ENCODE measurements at places on chromosomes 1 and 21.

DNA sequence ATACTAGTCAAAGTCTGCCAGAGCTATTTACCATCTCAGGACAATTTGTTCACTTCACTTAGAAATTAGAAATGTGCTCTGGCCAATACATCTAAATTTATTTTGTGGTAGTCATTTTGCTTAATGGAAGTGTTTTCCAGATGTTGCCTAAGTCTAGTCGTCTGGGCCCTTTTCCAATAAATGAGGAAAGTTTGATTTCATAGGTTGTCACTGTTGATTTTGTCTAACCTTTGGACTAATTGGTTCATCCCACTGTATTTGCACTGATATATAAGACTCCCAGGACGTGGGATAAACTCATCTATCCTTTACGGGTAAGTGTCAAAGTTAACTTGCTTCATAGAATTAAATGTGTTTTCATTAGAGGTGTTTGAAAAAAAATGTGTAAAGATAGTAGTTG is 79.1 kb downstream of the TPR start:
- DNase-seq = peak; percentile 2

- no peak for DNase-seq
These were observed 38.3 kb downstream of the CAMSAP2 start for GRCh38 chr1:200776949-200777348.

DNA sequence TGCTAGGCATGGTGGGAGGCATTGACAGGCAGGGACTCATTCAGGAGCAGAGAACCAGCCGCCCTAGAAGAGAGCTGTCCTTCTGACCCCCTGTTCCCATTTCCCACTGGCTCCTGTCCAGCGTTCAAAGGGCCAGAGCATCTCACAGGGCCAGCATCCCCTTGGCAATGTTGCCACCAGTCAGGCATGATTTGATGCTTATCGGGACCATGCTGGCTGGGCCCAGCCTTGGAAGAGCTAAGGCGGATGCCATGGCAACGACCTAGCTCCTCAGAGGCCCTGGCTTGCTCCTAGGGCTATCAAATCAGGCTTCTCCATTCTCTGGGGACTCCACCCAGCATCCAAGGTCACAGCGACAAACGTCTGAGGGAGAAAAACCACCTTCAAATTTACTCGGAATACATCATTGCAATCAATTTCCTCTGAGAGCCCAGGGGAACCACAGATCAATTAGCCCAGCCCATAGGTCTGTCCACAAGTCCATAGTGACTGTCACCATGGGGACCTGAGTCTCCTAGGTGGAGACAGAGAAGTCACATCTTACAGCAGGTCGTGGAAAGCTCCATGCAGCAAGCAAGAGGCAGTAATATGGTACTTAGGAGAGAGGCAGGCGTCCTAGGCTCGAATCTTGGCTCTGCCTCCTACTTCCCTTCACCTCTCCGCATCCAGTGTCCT is 14.1 kb upstream of the VWA5B1 start:
- no peak for DNase-seq

- DNase-seq = no peak
These were observed 34.4 kb upstream of the MAB21L3 start for GRCh38 chr1:116076831-116077230.

DNA sequence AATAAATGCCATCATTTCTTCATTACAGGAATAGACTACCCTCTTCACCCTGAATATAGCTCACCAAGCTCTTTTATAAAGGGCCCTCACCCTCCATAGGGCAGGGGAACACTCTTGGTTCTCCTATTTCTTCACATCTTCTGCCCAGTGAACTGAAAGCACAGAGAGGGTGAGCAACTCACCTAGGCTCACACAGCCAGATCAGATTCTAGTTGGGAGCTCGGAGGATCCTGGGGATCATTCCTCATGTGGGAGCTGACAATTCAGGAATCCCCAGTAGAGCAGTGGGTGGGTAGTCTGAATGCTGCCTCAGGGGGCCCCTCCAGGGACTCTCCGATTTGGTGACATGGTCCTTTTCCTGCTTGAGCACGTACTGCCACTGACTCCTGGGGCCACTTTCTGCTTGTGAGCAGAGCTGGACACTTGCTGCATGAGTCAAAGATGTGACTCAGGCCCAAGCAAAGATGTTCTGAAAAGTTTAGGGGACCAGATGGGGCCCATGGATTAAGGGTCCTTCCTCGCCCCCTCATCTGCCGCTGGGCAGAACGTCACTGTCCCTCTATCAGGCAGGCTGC is 63.7 kb upstream of the WNT4 start:
- DNase-seq = no peak

DNA sequence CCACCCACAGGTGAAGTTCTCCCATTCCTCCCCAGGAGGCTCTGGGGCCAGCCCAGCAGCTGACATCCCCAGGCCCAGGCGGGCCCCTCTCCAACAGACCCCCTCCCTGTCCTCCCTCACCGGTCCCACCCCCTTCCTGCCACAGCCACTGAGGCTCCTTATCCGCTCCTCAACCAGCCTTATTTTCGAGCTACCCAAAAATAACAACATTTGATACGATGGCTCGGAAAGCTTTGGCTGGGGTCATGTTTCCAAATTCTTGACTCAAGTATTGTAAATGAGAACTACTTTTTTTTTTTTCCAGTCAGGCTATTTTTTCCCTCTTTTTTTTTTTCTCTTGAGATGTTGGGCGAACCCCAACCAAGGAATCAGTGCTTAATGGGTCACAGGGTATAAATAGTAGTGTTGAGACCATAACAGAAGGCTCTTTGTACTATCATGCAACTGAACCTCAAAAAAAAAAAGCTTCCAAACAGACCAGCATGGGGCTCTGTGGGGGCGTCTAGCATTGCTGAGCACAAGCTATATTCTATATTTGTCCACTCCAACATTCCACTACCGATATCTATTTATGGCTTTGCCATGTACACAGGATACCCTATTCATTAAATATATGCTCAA is 27.2 kb downstream of the IRF2BP2 start:
- peak; percentile 42 for DNase-seq

- peak; percentile 62 for DNase-seq
These were observed at the start of gene IFI44L for GRCh38 chr1:78619803-78620579. Gene IFI44L, plus strand, starts transcription at chr1:78620448. Its CDS starts 7,468 bp downstream, at chr1:78627916.

DNA sequence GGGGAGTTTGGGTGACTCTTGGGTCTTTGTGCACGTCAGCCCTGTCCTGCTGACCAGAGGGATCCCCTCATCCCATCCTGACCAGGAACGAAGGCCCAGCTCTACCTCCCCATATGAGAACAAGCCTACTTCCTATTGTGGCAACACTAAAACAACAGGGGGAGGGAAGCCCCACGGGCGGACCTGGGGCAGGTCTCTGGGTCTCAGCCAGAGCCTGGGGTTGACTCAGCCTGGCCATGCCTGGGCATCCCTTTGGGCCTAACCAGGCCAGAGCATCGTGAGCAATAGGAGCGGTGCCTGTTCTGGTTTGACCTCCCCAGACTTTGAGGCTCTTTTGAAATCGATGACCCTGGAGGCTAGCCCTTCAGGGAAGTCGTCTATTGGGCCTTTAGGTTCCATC is 16.8 kb downstream of the RPS6KA1 start:
- DNase-seq = no peak

DNA sequence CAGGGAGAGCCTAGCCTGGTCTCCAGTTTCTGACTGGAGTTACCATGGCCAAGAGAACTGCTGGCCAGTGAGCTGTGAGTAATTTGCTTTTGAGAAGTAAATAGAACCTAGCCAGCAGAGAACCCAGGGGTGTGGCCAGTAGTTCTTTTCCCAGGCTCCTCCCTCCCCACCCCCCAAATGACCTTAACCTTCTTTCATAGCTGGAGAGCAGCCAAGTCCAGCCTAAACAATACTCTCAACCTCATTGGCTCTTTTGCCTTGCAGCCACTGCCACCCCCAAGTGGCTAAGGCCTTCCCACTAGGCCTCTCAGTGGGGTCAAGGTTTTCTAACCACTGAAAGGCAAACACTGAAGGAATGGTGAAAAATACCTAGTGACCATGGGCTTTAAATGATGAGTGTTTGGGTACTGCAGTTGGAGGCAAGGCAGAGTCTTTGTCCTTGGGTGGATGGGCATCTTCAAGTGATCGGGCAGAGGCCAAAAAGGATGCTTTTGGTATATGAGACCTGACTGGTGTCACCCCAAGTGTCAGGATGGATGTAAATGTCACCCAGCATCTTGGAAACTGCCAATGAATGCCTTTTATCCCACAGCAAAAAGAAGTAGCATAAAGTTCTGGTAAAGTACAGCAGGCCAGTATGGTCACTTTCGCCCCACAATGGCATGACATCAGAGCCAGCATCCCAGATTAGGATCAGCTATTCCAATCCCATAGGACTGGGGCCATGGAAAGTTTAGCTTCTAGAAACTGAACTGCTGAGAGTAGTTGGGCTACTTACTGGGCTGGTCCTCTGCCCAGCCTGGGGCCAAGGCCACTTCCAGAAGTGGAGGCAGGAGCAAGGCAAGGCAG is 3.5 kb upstream of the PIGV start:
- peak; percentile 98 for DNase-seq

DNA sequence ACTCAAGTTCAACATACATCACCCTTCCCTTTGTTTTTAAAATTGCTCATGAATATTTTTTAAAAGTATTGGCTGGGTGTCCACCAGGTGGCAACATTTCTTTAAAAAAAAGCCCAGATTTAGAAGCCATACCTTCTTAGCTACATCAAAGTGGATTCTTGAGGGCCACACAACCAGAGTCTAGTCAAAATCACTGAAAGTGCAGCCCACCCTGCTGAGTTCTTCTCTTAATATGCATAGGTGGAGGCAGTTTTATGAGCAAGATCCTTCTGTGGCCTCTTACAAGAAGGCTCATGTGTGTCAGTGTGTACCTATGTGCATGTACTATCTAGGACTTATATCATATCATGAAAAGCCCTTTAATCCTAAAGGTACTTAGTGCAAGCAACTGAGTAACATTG is 16.9 kb upstream of the GNG12 start:
- DNase-seq = peak; percentile 66

GRCh38 chr1:246010386-246010785 is 496.7 kb downstream of the SMYD3 start:
- DNase-seq = no peak

- DNase-seq = peak; percentile 43
These were observed 32.1 kb downstream of the EXTL2 start for GRCh38 chr1:100862591-100862990.

- DNase-seq = no peak
These were observed 38.3 kb downstream of the RNF115 start for GRCh38 chr1:145785547-145785946.

DNA sequence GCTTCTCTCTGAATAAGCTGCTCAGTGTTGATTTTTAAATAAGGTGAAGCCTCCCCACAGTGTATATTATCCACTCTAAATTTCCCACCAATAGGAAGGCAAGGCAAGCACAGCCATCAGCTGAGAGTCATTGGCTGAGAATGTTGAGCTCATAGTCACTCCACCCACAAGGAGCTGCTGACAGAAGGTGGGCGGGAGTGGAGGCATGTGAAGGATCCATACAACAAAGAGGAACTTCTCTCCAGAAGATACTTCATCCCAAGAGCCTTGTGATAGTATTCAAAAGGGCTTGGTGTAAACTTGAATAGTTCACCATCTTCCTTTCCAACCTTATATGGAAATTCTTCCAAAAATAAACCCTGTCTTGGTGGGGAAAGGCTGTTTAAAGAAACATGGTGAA is 42.8 kb downstream of the SAMD13 start:
- peak; percentile 82 for DNase-seq

GRCh38 chr1:23283667-23284602 is 60.1 kb downstream of the HNRNPR start:
- peak; percentile 73 for DNase-seq

GRCh38 chr21:41359286-41359685 is 2.5 kb upstream of the MX2 start:
- no peak for DNase-seq
